ENCODE measurements at places on chromosomes 1 and 21.

DNA sequence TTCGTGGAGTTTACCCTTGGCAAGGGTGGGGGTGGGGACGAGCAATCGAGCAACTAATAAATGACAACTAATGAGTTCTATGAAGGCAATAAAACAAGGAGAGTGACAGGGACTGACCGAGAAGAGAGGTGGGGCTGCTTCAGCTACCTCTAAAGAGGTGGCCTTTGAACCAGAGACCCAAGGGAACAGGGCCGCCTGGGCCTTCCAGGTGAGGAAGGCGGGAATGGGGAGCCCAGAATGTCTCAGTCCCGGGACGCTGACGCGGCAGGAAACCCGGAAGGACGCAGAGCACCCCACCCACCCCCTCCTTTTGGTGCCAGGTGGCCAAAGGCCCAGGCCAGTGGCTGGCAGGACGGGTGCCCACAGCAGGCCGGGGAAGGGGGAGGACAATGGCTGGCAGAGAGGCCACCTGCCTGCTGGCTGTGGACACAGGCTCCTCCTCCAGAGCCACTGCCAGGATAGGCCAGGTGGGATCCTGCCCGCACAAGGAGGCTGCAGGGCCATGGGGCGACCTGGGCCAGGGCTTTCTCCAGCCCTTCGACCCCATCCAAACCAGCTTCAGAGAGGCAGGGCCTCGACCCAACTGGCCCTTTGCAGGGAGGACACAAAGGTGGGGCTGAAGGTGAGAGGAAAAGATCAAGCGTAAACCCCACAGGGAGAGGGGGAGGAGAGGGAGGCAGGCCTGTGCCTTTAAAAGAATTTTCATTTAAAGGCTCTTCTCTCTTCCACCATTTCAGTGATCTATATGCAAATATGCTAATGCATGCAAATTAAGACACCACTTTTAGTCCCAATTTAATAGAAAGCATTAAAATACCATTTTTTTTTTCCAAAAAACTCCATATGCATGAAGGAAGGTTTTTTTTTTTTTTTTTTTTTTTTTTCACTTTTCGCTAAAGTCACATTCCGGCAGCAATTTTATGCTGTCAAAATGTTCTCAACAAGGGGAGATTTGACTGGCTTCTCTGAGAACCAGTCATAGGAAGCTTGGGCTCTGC, 58.1 kb downstream of the CASZ1 start:
- no peak for DNase-seq

GRCh38 chr1:19427087-19427781, 58.1 kb downstream of the CAPZB start:
- DNase-seq = no peak

DNA sequence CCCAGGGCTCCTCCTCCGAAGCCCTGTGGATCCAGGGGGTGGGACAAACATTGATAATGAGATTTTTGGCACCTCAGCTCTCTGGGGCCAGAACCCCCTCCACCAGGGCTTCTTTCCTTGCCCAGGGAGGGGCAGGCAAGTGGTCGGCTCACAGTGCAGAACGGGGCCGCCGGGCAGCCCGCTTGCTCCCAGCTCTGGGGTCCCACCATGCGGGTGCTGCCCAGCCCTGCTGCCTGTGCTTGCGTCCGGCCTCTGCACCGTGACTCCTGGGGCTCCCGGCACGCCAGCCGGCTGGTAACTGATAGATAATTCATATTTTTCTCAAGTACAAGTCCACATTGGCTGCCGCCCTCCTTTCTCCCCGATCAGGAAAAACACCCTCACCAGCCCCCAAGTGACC, 42.0 kb upstream of the CCDC27 start:
- no peak for DNase-seq

DNA sequence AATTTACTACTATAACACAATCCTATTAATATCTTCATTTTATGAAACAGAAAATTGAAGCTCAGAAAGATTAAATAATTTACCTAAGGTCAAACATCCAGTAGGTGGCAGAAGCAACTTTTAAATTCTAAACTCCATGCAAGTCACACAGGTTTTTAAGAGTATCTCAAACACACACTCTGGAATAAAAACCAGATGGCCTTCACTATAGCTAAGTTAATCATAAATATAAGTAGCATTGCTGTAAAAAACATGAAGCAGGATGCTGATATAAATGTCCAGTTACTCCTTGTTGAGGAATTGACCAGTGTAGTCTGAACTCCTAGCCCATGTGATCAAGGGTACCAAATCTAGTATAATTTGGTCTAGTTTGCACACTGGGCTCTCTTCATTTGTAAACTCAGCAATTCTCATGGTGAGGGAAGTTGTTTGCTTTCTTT, 9.4 kb upstream of the FMO3 start:
- no peak for DNase-seq

GRCh38 chr1:208189183-208189582, 55.0 kb downstream of the PLXNA2 start:
- DNase-seq = no peak

DNA sequence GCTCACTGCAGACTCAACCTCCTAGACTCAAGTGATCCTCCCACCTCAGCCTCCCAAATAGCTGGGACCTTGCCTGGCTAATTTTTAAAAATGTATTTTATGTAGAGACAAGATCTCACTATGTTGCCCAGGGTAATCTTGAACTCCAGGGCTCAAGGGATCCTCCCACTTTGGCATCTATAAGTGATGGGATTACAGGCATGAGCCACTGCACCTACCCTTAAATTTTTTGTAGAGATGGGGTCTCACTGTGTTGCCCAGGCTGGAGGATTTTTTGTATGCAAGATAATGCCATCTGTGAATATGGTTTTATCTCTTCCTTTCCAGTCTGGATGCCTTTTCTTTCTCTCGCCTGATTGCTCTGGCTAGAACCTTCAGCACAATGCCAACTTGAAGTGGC, 8.7 kb upstream of the DCAF8 start:
- no peak for DNase-seq

DNA sequence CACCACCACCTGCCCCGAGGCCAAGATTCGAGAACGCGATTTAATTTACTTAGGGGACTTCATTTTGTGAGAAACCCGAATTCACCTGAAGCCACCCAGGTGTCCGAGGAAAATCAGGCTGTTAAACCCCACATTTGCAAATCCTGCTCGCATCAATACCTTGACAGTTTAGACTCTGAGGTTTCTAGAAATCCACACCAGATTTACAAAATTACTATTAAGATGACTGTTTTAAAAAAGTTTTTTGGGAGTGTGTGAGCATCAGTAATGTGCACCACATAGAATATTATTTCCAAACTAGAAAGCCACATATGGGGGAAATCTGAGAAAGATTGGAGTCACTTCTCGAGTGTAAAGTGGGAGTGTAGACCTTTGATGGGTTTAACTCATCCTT, 685 bp downstream of the RIMKLA start:
- DNase-seq = no peak

- DNase-seq = no peak
Measured at GRCh38 chr1:93588206-93588605, 93.4 kb downstream of the BCAR3 start.

DNA sequence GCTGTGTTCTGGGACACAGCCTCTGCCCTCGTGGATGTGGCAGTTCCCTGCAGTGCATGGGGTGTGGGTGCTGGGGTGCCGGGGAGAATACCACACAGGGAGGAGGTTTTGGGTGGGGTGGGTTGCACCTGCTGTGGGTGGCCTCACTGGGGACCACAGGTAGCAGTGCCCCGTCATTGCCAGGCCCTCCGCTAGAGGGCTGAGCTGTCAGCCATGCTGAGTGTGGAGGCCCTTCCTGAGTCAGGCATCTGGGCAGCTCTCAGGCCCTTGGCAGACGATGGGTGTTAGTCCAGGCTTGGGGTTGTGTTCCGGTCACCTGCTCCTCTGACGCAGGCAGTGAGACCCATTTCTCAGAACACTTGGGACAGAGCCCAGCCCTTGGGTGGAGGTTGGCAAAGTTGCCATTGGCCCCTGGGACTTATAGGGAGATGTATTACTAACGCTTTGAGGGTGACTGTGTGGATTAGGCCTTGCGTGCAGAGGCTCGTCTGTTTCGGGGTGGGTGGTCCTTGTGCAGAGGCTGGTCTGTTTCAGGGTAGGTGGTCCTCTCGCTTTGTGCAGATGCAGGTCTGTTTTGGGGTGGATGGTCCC, 23.9 kb downstream of the PCNT start:
- no peak for DNase-seq

- no peak for DNase-seq
Measured at GRCh38 chr1:115194506-115194905, 105.2 kb upstream of the TSPAN2 start.

DNA sequence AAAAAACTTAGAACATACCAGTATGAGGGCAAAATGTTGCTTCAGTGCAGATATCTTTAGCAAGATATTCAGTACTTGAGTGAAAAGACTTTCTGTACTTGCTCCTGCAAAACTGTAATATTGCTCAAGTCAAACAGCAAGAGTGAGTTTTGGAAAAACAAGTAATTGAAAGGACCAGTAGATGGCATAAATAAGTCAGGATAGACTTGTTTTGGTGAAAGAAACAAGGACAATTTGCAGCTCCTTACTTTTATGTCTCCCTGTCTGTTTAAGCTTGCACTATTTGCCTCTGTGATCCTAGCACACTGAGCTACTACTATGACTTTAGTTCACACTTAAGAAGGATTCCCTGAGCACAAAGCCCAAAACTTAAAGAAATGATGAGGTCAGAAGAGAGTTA, 39.1 kb downstream of the IFI44 start:
- no peak for DNase-seq

DNA sequence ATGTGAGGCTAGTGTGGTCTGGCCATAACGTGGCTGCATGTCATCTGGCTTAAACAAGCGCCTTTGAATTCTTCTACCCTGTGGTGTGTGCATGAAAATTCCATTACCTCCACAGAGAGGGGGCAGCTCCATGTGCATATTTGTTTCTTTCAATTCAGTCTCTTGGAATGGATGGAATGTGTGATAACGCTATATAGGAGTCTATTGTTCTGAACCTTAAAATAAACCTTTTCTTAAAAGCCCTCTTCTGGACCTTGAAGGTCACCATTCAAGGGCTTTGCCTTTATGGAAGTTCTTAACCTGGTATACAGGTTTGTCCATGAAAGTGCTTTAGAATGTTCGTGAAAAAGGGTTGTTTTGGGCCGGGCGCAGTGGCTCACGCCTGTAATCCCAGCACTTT, 118.2 kb upstream of the ADGRL2 start:
- no peak for DNase-seq

- no peak for DNase-seq
Measured at GRCh38 chr1:25996966-25997827, 666 bp downstream of the PAFAH2 start.

DNA sequence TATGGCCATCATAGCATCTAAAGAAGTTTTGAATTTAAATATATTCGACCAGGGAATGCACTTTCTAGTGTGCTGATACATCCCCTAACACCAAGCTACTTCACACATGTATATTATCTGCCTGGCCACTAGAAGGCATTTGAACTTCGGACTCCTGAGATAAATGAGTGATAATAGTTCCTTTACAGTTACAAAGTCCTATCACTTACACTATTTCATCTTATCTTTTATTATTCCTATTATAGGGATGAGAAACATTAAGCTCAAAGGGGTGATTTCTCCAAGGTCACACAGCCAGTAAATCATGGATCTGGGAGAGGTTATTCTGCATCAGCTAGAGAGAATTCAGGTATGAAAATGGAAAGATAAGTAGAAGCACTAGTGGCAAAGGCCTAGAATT, 40.3 kb downstream of the GPATCH2 start:
- no peak for DNase-seq

DNA sequence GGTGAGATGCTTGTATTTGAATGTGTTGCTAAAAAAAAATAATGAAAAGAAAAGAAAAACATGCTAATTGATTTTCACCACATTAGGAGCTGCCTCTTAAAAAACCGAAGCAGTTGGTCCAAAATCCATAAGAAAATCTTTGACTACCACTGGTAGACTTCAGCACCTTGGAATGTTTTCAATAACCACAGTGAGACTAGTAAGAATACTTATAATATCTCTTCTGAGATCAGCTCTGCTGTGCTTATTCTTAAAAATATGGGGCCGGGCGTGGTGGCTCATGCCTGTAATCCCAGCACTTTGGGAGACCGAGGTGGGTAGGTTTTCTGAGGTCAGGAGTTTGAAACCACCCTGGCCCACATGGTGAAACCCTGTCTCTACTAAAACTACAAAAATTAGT, 15.1 kb downstream of the NFYC start:
- DNase-seq = no peak

GRCh38 chr21:43274022-43274945, 105.5 kb downstream of the CRYAA start:
- DNase-seq = no peak

GRCh38 chr1:220453371-220453770, 74.6 kb upstream of the MARK1 start:
- DNase-seq = no peak

- no peak for DNase-seq
Measured at GRCh38 chr21:35929901-35930300, 130.4 kb downstream of the SETD4 start.

DNA sequence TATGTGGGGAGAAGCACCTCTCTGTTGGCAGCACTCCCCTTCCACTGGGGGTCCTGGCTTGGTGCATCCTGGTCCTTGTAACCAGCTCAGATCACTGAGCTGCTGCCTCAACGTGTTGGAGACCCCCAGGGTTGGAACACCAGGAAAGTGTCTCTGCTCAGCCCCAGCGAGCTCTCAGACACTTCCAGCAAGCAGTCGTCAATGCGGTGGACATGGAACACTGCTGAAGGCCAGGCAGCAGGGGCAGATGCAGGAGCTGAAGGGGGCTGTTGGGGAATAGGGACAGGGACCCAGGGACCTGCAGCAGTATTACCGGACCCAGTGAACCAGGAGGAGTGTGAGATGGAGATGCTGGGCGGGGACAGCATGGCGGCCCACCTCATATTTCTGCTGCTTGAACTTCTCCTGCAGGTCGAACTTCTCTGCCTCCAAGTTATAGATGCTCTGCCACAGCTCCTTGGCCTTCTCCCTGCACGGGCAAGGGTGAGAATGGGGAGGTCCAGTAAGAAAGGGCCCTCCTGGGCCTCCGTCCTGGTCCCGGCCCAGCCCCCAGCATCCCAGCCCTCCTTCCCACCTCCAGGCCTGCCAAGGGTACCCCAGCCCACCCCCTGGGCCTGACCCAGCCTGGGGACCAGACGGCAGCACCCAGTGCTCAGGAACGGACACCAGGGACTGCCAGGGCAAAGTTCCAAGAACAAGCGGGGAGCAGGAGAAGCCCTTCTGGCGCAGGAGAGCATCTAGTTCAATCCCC, 16.4 kb downstream of the TNNT2 start:
- DNase-seq = no peak

DNA sequence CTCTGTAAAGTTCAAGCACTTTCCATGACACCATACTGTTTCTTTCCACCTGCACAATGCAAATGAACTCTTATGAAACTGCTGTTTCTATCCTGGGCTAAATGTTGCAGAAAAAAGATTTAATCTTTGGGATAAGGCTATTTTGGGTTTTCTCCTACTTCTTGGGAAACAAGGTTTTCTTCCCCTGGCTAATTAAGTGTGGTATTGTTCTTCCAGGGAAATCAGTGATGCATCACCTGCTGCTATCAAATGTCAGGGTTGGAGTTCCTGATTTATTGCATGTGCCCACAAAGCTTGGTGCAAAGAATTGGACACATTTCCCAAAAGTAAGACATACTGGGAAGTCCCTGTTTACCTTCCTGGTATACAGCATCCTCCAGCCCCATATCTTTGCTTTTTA, 6.0 kb upstream of the RGS4 start:
- DNase-seq = no peak

- no peak for DNase-seq
Measured at GRCh38 chr21:32955311-32956060, 70.2 kb upstream of the OLIG2 start.

GRCh38 chr1:41673378-41673777, 188.9 kb upstream of the EDN2 start:
- DNase-seq = no peak
